GF-D8 (cell line): ENCODE measurements at places on chromosomes 7 and 10.

GRCh38 chr10:122350893-122351292 lies 23.6 kb upstream of the PLEKHA1 start:
- DNase-seq, result no peak

- DNase-seq, result peak; percentile 53
Observed at GRCh38 chr10:110335314-110336064, 30.8 kb upstream of the SMNDC1 start.

- DNase-seq, result no peak
Observed at GRCh38 chr7:137469191-137469811, 125.8 kb upstream of the PTN start.

GRCh38 chr10:119217401-119217800 lies 10.0 kb downstream of the GRK5 start:
- DNase-seq, result no peak

DNA sequence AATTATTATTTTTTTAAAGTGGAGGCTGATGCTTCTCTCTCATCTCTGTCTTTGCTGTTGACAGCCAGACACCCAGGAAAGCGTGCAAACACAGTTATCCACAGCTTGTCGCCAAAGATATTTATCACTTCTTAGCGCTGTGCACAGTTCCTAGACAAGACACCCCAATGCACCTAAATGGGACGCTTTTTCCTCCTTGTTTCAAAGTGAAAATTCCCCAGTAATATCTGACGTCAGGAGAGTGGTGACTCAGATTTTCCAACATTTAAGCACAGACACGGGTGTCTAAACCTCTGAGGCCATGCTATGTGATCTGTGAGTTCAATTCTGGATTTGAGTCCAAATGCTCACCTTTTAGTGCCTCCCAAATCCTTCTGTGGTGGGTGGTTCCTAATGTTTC lies 151.6 kb downstream of the EMX2 start:
- no peak for DNase-seq

GRCh38 chr10:16996530-16996964 lies 133.1 kb downstream of the CUBN start:
- no peak for DNase-seq

GRCh38 chr10:98076086-98076485 lies 45.7 kb upstream of the CRTAC1 start:
- no peak for DNase-seq

- DNase-seq, result no peak
Observed at GRCh38 chr7:144720149-144720548, 115.7 kb downstream of the TPK1 start.

- no peak for DNase-seq
Observed at GRCh38 chr7:117841611-117842010, 31.6 kb downstream of the CTTNBP2 start.

DNA sequence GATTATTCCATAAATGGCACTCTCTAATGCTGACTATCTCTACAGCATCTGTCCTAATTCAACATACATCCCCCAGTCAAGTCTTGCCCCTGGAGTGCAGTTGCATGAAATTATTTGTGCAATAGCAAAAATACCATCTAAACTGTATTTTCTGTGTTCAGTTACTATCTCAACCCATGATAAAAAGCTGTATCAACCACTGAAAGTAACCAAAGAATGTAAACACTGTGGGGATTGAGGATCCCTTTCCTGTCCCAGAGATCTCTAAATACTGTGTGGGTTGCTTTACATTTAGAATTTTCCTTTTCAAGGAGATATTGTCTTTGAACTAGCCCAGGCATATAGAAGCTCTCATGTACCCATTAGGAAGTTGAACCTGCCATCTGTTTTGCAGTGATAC lies 23.9 kb upstream of the DGKI start:
- no peak for DNase-seq

- DNase-seq, result no peak
Observed at GRCh38 chr10:49072166-49072885, 43.0 kb downstream of the VSTM4 start.

GRCh38 chr7:105916603-105917002 lies 40.2 kb upstream of the ATXN7L1 start:
- DNase-seq, result no peak

DNA sequence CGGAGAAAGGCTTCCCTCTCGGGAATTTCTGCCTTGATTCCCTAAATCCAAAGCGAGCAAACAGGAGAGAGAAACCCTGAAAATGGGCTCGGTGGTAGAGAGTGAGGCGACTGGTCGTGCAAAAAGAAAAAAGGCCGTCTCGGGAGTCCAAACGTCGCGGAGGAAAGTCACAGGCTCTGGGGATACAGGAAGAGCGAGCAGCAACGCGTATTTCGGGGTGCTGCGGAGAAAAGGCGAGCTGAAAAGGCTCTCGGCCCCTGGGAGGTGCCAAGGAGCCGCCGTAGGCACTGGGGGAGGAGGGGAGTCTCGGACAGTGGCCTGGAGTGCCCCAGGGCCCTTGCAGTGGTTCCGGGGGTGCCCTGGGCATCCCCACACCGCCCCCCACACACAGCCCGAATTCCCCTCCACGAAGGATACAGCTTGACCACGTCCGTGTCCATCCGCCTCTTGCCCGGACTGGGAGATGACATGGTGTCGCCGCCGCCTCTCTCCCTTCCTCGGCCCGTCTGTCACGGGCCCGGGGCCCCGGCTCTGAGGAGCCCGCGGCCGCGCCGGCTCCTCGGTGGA lies 591 bp downstream of the UBE2H start:
- peak; percentile 14 for DNase-seq

GRCh38 chr10:28842321-28842720 lies 165.0 kb downstream of the BAMBI start:
- DNase-seq, result no peak

GRCh38 chr7:51376420-51377092 lies 59.9 kb upstream of the COBL start:
- no peak for DNase-seq

GRCh38 chr7:22610951-22611757 lies 111.2 kb upstream of the STEAP1B start:
- no peak for DNase-seq

GRCh38 chr10:30404540-30404939 lies 29.4 kb upstream of the MAP3K8 start:
- no peak for DNase-seq

- DNase-seq, result no peak
Observed at GRCh38 chr10:74575912-74576311, 250.5 kb upstream of the KAT6B start.

DNA sequence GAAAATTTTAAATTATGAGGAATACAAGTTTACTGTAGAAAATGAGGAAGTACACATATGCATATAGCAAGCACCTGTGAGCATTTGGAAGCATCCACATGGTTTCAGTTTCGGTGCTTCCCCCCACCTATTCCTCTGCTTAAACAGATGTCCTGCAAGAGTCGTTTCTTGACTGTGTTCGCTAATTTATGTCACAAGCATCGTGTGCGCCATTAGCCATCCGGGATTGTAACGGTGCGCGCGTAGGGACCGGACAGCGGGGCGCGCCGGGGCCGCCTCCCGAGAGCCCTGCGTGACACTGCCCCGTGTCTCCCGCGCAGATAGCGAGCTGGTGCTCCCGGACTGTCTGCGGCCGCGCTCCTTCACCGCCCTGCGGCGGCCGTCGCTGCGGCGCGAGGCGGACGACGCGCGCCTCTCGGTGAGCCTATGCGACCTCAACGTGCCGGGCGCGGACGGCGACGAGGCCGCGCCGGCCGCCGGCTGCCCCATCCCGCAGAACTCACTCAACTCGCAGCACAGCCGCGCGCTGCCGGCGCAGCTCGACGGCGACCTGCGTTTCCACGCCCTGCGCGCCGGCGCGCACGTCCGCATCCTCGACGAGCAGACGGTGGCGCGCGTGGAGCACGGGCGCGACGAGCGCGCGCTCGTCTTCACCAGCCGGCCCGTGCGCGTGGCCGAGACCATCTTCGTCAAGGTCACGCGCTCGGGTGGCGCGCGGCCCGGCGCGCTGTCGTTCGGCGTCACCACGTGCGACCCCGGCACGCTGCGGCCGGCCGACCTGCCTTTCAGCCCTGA lies 90.9 kb downstream of the NEURL1 start:
- peak; percentile 86 for DNase-seq

DNA sequence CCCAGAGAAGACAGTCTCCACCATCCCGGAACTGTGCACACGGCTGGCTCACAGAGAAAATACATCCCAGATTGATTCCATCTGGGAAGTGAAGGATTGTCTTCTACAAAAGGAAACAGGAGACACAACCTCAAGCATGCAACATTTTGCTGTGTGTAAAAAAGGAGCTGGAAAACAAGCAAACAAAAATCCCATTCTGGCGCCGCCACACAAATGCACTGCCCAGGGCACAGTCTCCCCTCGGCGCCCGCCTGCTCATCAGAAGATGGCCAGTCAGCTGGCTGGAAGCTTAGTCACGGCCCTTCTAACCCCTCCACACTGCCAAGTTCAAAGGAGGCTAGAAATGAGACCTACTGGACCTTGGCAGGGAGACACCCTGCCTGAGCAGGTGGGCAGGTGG lies 14.1 kb upstream of the CYTH3 start:
- DNase-seq, result no peak

DNA sequence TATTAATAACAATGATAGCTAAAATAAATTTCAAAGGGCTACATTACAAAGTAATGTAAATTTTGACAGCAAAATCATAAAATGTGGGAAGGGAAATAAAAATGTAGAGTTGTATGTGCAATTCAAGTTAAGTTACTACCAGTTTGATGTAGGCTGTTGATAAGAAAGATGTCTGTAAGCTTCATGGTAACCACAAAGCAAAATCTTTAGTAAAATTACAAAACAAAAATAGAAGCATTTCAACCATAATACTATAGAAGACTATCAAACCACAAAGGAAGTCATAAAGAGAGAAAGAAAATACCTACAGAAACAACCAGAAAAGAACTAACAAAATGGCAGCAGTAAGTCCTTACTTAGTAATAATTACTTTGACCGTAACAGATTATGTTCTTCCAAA lies 99.1 kb downstream of the C7orf25 start:
- no peak for DNase-seq

DNA sequence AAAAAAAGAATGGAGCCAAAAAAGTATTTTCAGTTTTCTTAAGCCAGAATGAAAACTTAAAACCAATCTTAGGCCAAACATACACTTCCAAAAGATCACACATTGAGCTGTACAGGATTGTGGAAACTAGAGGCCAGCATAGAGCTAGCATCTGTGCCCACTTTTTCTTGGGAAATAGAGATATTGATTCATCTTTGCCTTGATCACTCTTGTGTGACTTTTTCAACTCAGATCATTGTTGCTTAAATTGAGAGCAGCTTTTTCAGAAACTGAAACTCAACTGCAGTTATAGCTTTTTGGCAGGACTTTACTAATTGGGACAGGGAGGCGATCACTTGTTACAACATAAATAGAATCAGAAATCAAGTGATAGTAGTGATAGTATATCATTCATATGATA lies 132.2 kb downstream of the PRKG1 start:
- DNase-seq, result no peak

- no peak for DNase-seq
Observed at GRCh38 chr10:48456808-48457761, 147.8 kb downstream of the ARHGAP22 start.
